ENCODE measurements at places on chromosomes 6 and 20.

GRCh38 chr20:5078399-5078958, 41.3 kb downstream of the PCNA start:
- DNase-seq, result peak; percentile 39

DNA sequence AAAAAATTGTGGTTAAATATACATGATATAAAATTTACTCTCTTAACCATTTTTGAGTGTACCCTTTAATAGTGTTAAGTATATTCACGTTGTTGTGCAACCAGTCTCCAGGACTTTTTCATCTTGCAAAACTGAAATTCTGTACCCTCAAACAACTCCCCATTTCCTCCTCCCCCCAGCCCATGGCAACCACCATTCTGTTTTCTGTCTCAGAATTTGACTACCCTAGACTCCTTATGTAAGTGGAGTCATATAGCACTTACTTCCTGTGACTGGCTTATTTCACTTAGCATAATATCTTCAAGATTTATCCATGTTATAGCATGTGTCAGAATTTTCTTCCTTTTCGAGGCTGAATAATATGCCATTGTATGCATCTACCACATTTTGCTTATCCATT, 5.1 kb downstream of the VPS16 start:
- no peak for DNase-seq

GRCh38 chr6:6557504-6557839, 31.0 kb upstream of the LY86 start:
- no peak for DNase-seq

- no peak for DNase-seq
Observed at GRCh38 chr6:149580880-149581279, 14.7 kb downstream of the GINM1 start.

- DNase-seq, result no peak
Observed at GRCh38 chr6:14957355-14958059, 288.4 kb upstream of the JARID2 start.

GRCh38 chr6:158648682-158649131, 1.1 kb upstream of the SYTL3 start:
- DNase-seq, result peak; percentile 96

DNA sequence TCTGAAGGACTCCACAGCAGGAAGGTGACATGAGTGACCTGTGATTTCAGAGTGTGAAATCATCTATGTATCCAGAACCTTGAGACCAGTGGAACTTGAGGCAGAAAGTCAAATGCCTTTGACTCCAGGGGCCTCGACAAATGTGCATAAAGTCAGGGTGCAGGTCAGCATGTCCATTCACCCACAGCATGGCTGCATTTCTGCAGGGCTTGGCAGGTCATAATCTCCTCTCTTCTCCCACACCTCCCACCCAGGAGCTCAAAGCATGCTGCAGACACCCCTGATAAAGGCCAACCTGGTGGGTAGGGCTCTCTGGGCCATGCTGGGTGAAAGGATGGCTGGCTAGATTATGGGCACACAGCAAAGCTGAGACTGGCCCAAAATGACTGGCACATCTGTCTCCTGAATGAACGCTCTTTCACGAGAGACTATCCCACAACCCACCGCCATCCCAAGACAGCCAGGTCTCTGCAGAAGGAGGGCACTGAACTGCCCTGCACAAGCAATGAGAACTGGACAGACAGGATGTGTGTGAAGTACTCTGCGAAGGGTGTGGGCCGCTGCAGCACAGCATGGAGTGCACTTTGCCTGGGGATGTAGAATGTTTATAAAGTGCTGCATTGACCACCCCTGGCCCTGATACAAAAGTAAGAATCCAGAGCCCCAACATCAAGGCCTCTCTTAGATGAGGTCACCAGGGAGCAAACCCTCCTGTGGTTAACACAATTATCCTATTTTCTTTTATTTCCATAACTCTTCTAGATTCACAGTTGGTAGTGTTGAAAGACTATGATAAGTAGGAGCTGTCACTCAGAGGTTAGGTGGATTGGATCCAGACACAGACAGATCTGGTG, 78.2 kb upstream of the NXT1 start:
- no peak for DNase-seq

- no peak for DNase-seq
Observed at GRCh38 chr6:106778943-106779342, 149.6 kb downstream of the QRSL1 start.

- no peak for DNase-seq
Observed at GRCh38 chr6:144767051-144767450, 481.9 kb downstream of the UTRN start.

DNA sequence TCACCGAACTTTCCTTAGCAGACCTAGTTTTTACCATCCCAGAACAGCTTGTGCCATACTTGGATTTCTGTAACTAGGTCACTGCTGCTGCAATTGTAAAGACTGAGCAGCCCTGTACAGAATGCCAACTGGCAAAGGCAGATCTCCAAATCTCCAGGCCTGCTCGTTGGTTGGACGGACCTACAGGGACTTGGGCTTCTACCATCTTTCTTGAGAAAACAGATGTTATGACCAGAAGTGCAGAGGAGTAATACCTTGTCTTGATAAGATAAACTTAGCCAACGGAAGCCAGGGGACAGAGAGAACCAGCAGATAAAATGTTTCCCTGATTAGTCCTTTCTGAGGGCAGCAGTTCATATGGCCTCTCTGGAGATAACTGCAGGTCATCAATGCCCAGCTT, 304.1 kb downstream of the RFPL4B start:
- no peak for DNase-seq

DNA sequence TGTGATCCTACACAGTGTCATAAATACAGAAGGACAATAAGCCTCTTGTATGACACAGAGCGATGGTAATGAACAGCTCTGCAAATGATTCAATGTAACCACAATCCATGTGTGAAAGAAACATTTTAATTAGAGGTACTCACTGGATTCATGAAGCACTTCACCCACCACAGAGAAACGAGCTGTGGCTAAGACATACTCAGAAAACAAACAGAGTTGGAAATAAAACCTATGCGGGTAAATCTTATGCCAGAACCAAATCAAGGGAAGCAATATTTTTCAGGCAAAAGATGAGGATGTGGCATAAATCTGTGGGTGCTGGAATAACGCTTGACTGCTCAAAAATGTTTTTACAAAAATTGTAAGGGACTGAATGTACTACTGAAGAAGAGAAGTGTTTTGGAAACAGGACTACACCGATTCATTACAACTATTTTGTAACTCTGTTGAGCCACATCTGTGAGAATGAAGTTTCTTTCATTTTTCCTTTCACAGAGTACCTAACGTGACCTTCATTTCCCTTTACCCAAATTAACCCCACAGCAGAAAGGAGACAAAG, 112.1 kb downstream of the WDR27 start:
- DNase-seq, result peak; percentile 19

DNA sequence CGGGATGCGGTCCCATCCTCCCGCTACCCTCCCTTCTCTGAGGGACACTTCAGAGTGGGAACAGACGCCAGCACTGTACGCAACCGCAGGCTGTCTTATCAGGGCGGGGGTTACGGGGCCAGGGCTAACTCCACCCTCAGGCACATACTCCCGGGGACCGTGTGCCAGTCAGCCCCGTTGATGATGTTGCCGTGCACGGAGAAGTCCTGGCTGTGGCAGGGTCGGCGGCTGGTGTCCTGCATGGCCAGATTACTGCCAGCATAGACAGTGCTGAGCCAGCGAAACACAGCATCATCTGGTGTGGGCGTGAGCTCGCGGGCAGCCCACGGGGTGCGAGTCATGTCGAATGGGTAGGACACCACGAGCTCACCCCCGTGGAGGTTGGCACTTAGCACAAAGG, 5.0 kb downstream of the CPXM1 start:
- DNase-seq, result no peak

DNA sequence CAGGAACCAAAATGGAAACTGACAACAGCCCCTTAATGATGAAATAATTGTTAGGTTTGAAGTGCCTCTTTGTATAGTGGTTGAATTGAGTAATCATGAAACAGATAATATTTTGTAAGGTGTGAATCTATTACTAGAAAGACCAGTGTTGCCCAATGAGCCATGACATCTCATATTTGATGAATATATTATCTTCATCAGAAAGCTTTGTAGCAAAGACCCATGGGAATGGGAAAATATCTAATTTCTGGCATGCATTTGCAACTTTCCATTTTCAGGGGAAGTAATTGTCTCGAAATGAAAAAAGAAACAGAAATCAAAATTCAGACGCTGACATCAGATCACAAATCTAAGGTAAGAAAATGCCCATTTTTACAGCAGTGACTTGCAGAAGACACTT, 57.3 kb upstream of the LAMP5 start:
- DNase-seq, result no peak

- DNase-seq, result no peak
Observed at GRCh38 chr20:63409066-63409833, 48.1 kb upstream of the CHRNA4 start.

Measured in fibroblast of skin of back (primary cell).